ENCODE measurements at places on chromosomes 12 and 14.

DNA sequence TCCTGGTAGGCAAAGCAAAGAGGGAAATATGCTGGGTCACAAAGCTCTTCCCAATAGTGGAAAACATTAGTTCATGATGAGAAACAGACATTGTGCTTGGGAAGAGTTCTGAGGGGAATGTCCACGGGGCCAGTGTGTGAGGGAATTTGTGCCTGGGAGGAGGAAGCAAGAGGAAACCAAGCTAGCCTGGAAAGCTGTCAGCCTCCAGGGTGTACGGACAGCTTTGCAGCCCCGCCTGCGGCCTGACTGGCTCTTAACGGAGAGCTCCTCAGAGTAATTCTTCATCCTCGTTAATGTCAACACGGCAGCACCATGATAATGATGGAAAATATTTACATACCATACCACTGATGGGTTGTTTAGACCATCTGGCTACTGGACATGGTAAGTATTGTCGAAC is 32.4 kb downstream of the PITPNM2 start:
- DNase-seq, result no peak

- peak; percentile 10 for DNase-seq
Observed at GRCh38 chr12:57031138-57031725, 14.9 kb upstream of the TAC3 start.

DNA sequence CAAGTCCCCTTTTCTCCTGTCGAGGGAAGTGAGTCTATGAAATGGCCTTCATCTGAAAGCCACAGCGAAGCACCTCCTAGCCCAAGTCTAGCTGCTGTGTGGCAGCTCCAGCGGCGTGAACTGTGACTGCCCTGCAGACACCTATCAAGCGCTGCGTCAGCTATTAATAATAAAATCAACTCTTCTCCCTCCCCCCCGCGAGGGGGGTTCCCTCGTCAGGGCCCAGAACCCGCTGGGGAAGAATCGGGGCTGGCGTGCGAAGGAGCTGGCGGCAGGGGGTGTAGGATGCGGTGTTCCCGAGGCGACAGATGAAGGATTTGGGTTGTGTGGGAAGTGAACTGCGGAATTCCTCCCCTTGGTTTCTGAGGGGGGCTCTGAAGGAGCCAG is 662 bp upstream of the ATP2A2 start:
- DNase-seq, result peak; percentile 54

DNA sequence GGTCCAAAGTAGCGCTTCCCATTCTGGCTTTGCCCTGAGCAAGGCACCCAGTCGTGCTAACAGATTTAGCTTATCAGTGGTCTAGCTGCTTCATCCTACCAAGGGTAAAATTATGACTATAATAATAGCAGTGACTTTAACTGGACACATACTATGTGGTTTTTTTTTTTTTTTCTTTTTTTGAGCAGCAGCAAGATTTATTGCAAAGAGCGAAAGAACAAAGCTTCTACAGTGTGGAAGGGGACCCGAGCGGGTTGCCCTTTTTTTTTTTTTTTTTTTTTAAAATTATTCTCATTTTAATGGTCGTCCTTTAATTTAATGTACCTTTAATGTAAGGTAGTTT is 505 bp downstream of the HELB start:
- no peak for DNase-seq

DNA sequence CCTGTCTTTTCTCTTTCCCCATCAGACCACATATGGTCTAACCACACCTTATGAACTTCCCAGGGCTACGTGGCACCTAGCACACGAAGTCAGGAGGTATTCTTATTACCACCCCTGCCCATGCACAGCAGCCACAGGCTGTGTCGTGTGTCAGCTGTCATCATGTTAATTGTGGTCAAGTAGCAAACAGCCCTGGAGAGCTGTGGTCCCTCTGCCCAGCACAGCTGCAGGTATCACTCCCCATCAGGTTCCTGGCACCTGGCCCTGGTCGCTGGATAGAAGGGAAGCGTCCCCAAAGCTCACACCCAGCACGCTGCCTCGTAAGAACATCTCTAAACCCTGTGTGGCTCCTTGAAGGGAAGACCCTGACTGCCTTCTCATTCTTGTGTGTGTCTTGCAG is 45.4 kb downstream of the CLMN start:
- DNase-seq, result no peak

GRCh38 chr12:115912440-115912839 is 365.1 kb downstream of the MED13L start:
- no peak for DNase-seq

DNA sequence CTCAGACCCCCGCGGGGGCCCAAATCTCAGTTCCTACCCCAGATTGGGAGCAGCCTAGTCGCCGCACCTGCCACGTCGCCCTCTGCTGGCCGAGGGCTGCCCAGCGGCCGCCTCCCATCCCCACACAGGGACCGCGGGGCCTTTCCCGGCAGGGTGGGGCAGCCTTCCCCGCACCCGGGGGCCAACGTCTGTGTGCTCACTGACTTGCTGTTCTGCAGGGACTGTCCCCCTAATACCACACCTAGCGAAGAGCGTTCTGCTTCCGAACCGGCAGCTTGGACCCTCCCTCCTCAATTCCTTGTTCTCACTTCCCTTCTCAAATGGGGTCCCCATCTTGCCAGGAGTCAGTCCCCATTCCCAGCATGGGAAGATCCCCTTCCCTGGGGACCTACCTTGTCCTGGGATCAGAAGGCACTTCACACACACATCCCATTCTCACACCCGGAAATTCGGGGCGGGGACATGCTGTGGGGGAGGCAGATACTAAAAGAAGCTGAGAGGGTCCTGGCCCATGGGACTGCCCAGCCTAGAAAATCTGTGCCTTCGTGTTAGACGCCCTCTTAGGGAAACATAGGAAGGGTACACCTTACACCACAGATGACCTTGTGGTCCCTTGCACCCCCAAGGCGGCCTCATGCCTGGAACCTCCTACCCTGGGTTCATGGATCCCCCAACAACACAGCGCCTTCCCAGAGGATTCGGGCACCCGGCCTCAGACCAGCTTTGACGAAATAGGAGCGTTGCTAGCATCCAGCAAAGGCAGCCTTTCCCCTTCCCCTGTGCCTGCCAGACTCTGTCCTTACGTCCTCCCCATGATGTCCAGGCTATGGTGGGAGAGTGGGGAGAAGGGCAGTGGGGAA is 16.4 kb downstream of the ACVRL1 start:
- DNase-seq, result peak; percentile 27

- no peak for DNase-seq
Observed at GRCh38 chr12:121560392-121561008, 20.3 kb downstream of the KDM2B start.

GRCh38 chr14:71932229-71932981 is at the start of gene RGS6:
RGS6 (plus strand) TSS chr14:71932429.
- no peak for DNase-seq

- DNase-seq, result no peak
Observed at GRCh38 chr12:103779410-103780092, 61.5 kb downstream of the NT5DC3 start.

DNA sequence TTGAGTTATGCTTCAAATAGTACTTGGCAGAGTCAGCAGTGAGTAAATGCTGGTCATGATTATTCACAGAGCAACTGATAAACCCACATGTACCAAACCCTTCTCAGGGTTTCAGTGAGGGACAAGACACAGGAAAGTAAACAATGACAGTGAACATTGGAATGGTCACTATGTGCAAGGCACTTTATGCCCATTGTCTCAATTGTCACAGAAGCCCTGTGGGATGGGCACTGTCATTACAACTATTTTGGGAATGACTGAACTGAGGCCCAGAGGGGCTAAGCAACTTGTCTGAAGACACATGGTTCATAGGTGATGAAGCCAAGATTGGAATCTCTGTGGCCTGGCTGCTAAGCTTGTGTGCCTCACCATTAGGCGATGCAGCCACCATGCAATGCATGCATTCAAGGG is 238.5 kb downstream of the RBM19 start:
- no peak for DNase-seq

DNA sequence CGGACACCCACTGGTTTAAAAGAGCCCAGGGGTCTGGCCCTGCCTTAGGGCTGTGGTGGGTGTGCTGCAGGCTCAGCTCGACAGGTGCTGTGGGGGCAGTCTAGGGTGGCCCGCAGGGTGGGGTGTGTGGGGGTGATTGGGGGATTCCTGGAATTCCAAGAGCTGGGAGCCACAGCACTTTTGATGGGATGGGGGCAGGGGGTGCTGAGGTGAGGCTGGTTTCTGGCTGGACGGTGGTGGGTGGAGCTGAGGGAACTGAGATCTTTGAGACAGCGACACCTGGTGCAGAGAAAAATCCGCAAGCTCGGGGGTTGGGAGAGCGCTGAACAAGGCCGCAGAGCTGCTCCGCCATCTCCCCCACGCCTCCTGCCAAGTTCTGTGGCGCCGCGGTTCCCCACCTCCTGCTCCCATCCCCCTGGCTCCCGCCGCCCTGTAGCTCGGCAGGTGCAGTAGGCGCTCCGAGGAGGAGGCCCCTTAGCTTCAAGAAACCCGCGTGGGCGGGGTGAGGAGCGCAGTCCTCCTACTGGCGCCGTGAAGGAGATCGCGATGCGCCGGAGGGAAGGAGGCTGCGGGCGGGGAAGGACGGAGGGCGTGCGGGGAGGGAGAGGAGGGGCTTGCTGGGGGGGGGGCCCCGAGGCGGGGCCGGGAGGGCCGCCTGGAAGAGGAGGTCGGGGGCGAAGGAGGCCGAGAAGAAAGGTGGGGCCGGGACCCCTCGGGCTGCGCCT is 1.3 kb upstream of the TEDC1 start:
- peak; percentile 89 for DNase-seq

DNA sequence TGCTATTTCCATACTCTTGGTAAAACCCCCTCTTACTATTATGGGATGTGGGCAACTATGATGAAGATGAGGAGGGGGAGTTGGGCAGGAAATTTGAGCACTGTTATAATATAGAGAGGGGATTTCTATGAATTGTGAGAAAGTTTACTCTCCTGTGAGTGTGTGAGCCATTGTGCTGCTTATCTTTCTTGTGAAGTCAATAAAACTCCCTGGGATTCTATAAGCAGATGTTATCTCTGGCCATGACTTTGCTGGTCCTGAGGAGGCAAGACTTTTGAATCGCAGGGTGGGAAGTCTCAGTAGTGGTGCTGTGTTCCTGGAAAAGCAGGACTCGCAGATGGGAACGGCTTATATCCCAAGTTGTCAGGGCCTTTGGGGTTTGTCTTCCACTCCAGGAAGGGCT is 62.2 kb downstream of the EMP1 start:
- DNase-seq, result no peak

DNA sequence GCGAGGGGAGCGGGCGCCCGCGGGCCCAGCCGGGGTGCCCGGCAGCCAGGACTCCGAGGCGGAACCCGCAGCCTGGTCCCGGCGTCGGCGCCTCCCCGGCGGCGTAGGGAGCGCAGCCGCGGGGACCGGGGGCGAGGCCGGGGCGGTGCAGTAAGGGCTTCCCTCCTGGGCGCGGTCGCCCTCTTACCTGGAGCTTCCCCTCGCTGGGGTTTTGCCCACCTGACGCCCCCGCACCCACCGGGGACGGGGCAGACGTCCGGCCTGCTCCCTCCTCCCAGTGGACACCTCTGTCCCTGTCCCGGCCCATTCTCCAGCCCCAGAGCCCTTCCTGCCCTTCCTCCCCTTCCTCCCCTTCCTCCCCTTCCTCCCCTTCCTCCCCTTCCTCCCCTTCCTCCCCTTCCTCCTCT is 413 bp upstream of the TUBA1C start:
- peak; percentile 23 for DNase-seq

GRCh38 chr14:101126731-101127130 is 223.2 kb upstream of the RTL1 start:
- no peak for DNase-seq

GRCh38 chr12:52426034-52426433 is 8.1 kb downstream of the KRT75 start:
- DNase-seq, result no peak

DNA sequence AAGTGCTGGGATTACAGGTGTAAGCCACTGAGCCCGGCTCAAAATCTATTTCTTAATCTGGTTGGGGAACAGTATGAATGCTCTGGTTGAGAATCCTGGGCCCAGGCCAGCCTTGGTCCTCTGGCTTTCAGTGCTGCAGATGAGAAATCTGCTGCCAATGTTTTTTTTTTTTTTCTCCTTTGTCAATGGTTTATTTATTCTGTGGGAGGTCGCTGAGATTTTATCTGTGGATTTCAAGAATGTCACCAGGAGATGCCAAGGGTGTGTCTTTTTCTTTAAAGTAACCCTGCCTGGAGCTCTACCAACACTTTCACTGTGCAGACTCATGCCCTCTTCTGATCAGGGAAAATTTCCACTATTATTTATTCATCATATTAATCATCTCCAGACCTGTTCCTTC is 3.6 kb downstream of the SLC25A29 start:
- DNase-seq, result no peak

DNA sequence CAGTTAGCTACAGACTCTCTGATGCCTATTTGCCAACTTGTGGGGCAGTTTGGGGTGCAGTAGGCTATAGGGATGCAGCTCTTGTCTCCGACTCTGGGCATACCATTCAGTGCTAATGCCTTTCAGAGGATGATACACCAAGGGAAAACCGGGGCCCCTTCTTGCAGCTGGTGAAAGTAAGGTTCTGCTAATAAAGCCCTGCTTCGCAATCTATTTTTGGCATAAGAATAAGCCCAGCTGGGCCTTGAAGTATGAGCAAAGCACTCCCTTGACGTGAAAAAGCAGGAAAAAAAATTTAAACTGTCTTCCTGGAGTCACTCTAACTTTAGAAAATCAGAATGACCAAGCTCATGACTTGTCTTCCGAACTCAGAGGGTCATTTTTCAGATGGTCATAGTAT is 124.1 kb upstream of the RBM19 start:
- DNase-seq, result no peak

All from central memory CD4-positive, alpha-beta T cell (primary cell).